Activated CD4-positive, alpha-beta T cell treated with anti-CD3 and anti-CD28 coated beads, Interleukin-2, amount 10 ng/mL, durations not matched to agents 24 days and 14 days (primary cell): ENCODE measurements at places on chromosomes 12 and 14. TPM values are rescaled to one million over a fixed set of nuclear protein-coding genes. Genes with fewer than 3 reads are reported as not detected.
A peak's percentile ranks its signal among the peaks of the same experiment; 100 is the strongest.

DNA sequence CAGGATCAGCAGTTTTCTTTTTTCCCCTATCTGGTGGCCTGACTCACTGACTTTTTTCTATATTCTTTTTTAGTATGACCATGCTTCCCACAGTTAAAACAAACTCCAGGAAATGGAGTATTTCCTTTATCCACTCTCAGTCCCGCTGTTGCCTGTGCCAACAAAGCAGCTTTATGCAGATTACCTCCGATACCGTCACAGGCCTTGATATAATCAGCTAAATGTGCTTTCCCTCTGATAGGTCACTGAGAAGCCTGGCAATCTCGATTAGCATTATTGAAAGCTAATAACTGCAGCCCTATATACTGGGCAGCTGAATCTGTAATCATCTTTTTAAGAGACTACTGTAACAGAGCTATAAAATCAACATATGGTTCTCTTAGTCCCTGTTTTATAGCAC, 243.6 kb downstream of the KIF21A start:
- no peaks in the 10 kb centered on the region for H3K4me1 ChIP-seq
- H3K4me3 ChIP-seq, result no peak overlapping the region
- H3K27me3 ChIP-seq, result no peaks in the 10 kb centered on the region
- H3K27ac ChIP-seq, result no peak overlapping the region

The OVCH1 gene
- total RNA-seq, result not detected in 2 replicates

The RNASE11 gene
- total RNA-seq, result not detected in 2 replicates

DNA sequence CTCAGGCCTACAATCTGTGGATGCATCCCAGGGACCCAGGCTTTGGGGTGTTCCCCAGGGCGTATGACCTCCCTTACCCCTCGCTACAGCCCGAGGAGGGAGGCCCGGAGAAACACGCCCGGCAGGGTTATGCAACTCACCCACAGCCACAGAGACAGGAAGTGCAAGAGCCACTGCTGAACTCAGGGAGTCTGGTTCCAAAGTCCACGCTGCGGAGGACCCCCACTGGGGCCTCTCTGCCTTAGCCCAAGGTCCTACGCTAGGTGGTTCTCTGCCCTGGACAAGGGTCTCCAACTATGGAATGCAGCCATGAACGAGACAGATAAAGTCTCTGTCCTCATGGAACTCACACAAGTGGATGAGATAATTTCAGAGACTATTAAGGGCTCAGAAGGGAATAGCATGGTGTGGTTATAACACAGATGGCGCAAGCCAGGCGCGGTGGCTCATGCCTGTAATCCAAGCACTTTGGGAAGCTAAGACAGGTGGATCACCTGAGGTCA, 11.3 kb downstream of the SCARB1 start:
- peaks cover 10% of the 10 kb centered on the region for H3K4me1 ChIP-seq
- no peaks in the 10 kb centered on the region for H3K36me3 ChIP-seq
- DNase-seq, result no peak
- no peak overlapping the region for H3K4me3 ChIP-seq
- no peaks in the 10 kb centered on the region for H3K27me3 ChIP-seq

DNA sequence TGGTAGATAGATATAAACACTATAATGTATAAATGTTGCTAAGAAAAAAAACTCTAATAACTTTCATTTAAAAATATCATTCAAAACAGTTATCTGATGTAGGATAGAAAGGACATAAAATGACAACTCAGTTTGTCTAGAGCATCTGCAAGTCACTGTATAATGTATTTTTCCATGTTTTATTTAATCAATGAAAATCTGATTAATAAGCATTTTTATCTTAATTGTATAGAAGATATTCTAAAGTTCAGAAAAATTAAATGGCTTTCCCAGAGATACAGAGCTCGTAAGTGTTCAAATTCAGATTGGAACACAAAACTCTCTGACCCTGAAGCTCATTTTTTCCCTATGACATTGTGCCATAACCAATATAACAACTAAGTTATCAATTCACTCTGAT, 295.9 kb upstream of the DCN start:
- no peaks in the 10 kb centered on the region for H3K4me1 ChIP-seq
- no peak overlapping the region for H3K4me3 ChIP-seq
- no peaks in the 10 kb centered on the region for H3K36me3 ChIP-seq
- no peaks in the 10 kb centered on the region for H3K27me3 ChIP-seq
- H3K27ac ChIP-seq, result no peak overlapping the region
- DNase-seq, result no peak

DNA sequence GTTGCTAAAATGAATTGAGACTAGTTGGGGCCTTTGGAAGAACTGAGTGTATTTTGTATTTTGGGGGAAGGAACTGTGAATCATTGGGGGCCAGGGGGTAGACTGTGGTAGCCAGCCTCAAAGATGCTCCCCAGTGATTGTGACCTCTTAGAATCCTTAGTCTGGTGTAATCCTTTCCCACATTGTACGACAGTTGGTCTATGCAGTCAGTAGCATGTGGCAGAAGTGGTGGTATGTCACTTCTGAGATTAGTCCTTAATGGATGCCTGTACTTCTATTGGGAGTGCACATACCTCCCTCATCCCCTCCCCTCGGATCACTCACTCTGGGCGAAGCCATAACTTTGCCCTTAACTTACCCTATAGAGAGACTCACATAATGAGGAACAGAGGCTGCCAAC, 48.0 kb downstream of the USP15 start:
- peaks cover 71% of the 10 kb centered on the region for H3K36me3 ChIP-seq
- no peak overlapping the region for H3K4me3 ChIP-seq
- H3K27me3 ChIP-seq, result no peaks in the 10 kb centered on the region
- no peak overlapping the region for H3K27ac ChIP-seq

GRCh38 chr12:262817-263216, at the start of gene SLC6A13:
SLC6A13 (minus strand) TSS chr12:262836; CDS start chr12:260052, 2,784 bp downstream.
- no peak for DNase-seq
- no peak within 1 kb of the TSS for H3K27ac ChIP-seq
- H3K4me1 ChIP-seq, result peaks cover 2% of the 10 kb centered on the region

DNA sequence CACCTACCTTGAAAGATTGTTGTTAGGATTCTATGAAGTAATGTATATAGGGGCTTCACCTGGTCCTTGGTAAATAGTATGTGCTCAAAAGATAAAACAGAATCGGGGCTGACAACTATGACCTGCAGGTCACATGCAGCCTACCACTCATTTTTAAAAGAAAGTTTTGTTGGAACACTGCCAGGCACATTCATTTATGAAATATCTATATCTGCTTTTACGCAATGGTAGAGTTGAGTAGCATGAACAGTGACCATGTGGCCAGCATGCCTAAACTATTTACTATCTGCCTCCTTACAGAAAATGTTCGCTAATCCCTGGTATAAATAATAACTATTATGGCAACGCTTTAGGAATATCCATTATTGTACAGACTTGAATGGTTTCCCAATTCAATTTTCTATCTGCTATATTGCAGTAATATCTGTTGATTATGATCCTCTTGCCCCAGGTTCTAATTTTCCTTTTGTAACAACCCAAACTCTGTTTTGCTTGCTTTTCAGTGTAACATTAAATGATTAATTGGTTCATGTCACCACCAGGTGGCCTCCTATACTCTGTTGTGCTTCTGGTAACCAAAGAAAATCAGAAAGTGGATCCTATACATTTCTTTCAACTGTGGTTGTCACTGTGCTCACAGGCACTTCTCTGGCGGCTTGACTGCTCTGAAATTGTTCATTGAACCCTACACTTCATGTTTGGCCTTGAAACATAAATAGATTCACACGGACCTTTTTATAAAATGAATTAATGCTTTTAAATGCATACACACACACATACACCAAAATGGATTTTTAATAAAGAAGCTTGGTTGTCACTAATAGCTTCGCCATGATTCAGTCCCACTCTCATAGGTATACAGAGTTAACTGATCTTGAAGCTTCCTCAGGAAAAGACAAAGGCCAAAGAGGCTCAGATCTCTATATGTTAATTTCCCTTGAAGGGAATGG, 227.7 kb upstream of the NPAS3 start:
- no peak overlapping the region for H3K4me3 ChIP-seq
- DNase-seq, result peak; percentile 62
- H3K27ac ChIP-seq, result no peak overlapping the region
- H3K4me1 ChIP-seq, result no peaks in the 10 kb centered on the region
- no peaks in the 10 kb centered on the region for H3K36me3 ChIP-seq
- H3K27me3 ChIP-seq, result no peaks in the 10 kb centered on the region

- H3K4me3 ChIP-seq, result peak overlapping the region; percentile 88
- peaks cover 17% of the 10 kb centered on the region for H3K27me3 ChIP-seq
- H3K4me1 ChIP-seq, result peaks cover 22% of the 10 kb centered on the region
- H3K27ac ChIP-seq, result peak overlapping the region; percentile 57
- no peaks in the 10 kb centered on the region for H3K36me3 ChIP-seq
Observed at GRCh38 chr14:75294649-75295033, 16.0 kb downstream of the FOS start.
